Activated CD8-positive, alpha-beta memory T cell treated with anti-CD3 and anti-CD28 coated beads for 4 hours (primary cell): ENCODE measurements at places on chromosomes 4 and X.

GRCh38 chr4:76729980-76730379, 168.0 kb downstream of the SOWAHB start:
- no peak for DNase-seq

DNA sequence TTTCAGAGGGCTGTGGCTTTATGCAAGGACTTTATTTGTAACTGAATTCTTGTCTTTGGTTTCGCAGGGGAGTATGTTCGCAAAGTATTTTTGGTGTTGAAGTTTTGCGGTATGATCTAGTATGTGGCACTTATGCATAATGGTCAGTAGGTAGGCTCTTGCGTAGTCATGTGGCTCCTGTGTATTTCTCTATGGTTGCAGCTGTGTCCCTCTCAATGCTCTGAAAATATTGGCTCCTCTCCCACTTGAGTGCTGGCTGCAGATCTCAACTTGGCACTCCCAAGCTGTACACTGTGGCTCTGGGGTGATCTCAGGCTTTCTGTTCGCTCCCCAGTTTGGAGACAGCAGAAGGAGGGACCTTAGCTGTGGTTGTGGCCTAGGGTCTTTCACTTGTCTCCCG, 24.8 kb downstream of the ARMCX5 start:
- no peak for DNase-seq

DNA sequence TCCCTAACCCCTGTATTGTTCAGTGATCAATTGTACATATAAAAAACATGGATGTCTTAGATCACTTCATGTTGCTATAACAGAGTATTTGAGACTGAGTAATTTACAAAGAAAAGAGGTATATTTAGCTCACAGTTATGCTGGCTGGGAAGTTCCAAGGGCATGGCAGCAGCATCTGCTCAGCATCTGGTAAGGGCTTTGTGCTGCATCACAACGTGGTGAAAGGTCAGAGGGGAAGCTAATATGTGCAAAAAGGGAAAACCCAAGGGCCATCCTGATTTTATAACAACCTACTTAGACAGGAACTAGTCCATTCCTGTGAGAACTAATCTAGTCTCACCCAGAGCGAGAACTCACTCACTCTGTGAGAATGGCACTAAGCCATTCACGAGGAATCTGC, 128.2 kb upstream of the OTUD4 start:
- no peak for DNase-seq

DNA sequence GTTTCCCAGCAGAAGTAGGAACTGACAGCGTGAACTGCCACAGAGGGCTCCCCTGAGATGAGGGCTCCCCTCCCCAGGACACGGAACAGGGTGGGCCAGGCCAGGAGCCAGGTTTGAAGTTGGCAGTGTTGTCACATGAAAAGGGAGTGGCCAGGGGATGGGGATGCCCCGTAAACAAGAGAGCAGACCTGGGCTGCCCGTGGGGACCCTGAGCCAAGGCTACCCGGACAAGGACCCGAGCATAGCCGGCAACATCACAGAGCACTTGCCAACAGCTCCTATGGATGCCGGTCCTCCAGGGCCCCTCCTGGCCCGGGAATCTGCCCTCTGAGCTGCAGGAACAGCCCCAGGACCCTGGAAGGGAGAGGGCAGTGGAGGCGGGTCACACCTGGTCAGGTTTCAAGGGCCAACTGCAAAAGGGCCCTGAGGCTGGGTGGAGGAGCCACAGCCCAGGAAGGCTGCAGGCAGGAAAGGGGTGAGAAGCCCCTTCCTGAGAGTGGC, 102.1 kb downstream of the CPZ start:
- no peak for DNase-seq

DNA sequence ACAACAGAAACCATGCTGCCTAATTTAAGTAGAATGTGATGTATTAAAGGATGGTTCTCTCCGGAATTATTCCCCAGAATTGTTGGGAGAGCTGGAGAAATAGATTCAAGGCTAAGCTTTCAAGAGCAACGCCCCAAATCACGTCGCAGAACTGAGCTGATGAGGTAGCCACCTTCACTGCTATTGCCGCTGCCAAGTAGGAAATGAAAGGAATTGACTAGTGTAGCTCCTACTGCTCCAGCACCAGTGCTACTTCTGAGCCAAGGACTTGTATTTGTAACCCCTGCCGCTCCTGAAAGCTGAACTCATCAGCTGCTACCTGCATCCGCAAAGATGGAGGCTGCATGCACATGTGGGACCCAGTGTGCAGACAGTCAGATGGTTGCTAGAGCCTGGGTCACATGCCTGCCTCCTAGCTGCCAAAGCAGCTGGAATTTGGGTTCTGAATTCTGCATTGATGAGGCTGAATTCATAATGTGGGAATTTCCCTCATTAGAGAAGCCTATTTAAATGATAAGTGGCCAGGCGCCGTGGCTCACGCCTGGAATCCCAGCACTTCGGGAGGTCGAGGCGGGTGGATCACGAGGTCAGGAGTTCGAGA, 173.9 kb downstream of the PDGFRA start:
- DNase-seq, result no peak

GRCh38 chrX:74291577-74291963, 12.4 kb upstream of the ZCCHC13 start:
- no peak for DNase-seq

GRCh38 chr4:73193155-73193554, 65.4 kb downstream of the ANKRD17 start:
- DNase-seq, result no peak

DNA sequence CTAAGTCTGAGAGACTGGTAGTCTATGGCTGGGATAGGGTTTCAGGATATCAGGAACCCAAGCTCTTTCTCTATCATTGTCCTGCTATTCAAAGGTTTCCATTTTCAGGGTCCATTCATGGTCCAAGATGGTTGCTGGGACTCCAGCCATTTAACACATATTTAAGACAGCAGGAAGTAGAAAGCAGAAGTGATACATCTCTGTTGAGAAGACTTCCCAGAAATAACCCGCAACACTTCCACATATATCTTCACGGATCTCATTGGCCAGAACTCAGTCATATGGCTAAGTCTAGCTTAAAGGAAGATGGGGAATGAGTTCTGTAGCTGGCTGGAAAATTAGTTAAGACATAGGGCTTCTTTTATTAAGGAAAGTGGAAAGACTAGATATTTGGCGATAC, 23.8 kb downstream of the CTSO start:
- DNase-seq, result no peak

DNA sequence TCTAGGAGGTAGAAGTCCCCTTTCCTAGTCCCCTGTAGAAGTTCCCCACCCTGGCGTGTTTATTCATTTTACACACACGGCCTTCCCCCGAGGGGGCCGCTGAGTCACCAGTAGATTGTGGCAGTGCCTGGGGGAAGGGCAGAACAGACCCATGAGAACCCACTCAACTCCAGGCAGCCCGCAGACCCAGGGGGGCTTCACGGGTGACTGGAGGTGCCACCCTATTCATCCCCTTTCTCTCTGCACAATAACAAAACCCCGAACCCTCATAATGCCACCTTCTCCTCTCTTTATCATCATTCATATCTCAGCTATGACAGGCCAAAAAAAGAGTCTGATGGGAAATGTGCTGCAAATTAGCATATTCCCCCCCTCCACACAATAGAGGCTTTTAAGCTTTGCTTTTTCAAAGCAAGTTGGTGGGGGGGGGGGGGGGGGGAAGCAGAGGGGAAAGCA, 20.4 kb upstream of the GPM6B start:
- no peak for DNase-seq

DNA sequence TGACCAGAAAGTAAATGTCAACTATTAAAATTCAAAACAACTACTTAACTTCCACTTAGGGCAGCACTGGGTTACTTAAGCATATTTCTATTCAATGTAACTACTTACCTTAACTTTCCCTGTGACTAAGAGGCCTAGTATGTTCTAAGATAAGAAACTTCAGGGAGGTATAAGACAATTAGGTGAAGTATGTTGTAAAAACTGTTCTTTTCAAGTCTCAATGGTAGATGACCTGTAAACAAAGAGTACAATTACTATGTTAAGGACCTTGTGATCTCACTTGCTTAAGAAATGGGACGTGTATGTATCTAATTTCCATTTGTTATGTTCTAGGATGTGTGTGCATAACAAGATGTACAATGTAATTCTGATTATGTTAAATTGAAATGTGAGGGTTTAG, 960.5 kb downstream of the CCSER1 start:
- DNase-seq, result no peak

DNA sequence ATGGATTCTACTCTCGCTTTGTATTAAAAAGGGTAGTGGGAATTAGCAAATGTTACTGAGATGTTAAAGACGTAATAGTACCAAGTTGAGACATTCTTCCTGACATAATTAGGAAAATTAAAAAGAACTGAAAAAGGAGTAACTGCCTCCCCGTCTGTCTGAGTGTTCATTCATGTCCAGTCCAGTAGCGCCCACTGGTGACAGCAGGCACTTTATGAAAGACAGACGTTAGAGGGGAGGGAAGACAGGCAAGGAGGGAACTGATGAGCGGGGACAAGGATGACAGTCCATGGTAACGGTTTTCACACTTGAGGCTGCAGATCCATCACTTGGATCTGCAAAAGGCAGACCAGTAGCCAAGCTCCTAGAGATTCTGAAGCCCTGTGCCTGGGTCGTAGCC, 326.7 kb downstream of the STK32B start:
- DNase-seq, result no peak

DNA sequence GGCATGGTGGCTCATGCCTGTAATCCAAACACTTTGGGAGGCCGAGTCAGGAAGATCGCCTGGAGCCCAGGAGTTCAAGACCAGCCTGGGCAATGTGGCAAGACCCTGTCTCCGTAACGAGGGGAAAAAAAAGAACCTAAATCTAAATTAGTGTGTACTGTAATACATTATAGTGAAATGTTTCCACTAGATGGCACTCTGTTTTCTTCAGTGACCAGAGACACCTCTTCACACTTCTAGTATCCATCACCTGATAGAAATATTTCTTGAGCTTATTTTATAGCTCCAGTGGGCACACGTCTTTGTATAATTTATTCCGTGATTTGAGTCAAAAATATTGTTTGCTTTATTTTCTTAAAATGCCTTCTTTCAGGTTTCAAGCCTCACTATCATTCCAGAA, 600.9 kb upstream of the DIPK2B start:
- DNase-seq, result no peak

- DNase-seq, result no peak
Observed at GRCh38 chrX:110182362-110182761, 135.5 kb downstream of the AMMECR1 start.

DNA sequence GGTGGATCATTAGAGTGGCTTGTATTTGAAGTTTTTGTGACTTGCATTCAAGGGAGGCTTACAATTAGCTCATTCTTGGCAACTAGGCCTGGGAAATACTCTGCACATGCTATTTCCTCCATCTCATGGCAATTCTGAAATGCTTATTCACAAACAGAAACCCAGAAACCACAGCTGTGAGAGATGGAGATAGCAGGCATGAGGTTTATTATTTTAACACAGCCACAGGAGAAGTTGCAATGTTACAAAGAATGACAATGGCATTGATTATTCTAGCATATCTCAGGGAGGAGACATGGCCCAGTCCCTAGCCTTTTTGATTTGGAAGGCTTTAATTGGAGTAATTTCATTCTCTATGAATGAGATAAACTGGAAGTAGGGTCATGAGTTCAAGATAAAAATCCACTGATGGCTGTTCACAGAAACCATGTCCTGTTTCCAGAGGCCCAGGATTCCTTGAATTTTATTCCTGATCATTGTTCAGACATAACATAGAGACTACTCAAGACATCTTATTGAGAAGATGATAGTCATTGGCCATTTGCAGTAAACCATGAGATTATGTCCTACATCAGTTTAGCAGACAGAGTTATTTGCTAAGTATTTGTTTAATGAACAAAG, 123.9 kb downstream of the MID1 start:
- no peak for DNase-seq

GRCh38 chr4:78369679-78370078, 181.9 kb upstream of the ANXA3 start:
- DNase-seq, result no peak

DNA sequence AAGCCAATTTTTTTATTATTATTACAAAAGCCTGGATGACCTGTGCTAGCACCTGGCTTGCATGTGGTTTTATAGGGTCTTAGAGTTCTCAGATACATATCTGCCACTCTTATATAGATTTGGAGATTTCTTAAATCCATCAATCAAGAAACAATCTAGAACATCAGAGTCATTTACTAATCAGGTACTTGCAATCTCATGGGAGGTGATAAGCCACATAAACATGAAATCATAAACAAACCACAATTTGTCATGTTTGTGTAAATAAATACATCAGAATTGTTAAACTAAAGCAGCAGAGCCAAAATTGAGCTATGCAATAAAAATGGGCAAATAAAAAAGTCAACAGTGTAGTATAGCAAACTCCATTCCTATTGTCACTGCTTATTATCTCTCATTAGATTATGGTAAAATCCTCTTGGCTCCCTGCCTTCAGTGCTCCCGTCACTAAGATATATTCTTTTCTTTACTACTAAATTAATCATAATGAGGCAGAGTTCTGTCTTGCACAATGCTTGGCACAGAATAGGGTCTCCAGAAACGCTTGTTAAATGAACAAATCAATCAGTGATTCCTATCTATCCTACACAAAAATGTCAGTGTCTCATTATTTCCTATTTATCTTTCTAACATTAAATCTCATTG, 108.7 kb upstream of the TTC29 start:
- DNase-seq, result no peak

DNA sequence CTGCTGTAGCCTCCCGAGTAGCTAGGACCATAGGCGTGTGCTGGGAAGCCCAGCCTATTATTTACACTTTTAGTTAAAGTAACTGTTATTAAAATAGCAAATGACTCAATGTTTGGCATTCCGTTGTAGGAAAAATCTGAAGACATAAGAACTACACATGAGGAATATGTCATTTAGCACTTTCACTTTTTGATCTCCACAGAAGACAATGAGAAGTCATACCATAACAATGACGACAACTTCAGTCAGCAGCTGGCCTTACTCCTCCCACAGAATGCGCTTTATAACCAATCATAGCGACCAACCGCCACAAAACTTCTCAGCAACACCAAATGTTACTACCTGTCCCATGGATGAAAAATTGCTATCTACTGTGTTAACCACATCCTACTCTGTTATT, 6.7 kb downstream of the GPR34 start:
- DNase-seq, result no peak

GRCh38 chr4:80798082-80798481, 232.4 kb upstream of the BMP3 start:
- no peak for DNase-seq

DNA sequence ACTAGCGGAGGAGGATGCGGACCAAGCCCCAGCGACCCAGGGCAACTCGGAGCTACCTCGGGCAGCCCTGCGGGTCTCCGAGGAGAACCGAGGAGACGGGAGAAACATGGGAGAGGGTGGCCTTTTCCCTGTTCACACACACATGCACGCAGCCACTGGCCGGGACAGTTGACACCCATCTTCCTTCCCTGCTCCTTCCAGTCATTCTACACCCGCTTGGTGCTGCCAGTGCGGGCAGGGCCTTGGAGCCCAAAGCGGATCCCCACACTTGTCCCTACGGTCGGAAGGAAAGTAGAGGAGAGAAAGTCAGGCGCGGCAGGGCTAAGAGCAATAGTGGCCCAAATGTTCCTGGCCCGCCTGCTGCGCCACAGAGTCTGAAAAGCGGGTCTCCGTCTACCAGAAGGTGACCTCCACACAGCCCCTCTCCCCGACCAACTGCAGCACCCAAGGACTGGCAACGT, 1.1 kb upstream of the PPP3CA start:
- no peak for DNase-seq
